ENCODE measurements at places on chromosomes 12 and 14. TPM values are rescaled to one million over a fixed set of nuclear protein-coding genes. Genes with fewer than 3 reads are reported as not detected.

DNA sequence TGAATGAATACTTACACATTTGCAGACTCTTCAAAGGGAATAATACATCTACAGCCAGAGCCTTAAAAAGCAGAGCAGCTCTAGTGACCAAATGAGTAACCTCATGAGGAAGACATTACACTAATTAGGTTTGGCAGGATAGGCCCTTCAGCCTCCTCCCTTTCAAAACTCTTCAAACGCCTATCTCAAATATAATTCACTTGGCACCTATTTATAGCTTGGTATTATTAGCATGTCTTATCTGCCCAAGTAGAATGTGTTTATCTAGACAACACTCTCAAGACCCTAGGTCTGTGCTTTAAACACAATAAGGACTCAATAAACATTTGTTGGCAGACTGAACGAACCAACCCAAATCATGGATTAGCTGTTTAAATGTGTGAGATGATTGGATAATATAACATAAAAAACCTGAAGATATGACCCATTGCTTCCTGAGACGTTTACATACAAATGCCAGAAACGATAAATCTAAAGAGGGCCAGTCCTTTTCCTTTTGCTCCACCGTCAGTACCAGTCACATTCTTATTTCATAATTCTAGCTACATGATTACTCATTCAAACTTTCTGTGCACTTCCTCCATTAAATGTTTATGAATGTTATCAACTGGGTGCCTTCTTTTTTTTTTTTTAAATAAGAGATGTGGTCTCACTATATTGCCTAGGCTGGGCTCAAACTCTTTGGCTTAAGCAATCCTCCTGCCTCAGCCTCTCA is 123.3 kb downstream of the CEP83 start:
- H3K36me3 ChIP-seq = no peaks in the 10 kb centered on the region
- H3K4me1 ChIP-seq = no peaks in the 10 kb centered on the region
- no peak overlapping the region for H3K27ac ChIP-seq
- no peaks in the 10 kb centered on the region for H3K27me3 ChIP-seq
- no peak overlapping the region for H3K4me3 ChIP-seq

DNA sequence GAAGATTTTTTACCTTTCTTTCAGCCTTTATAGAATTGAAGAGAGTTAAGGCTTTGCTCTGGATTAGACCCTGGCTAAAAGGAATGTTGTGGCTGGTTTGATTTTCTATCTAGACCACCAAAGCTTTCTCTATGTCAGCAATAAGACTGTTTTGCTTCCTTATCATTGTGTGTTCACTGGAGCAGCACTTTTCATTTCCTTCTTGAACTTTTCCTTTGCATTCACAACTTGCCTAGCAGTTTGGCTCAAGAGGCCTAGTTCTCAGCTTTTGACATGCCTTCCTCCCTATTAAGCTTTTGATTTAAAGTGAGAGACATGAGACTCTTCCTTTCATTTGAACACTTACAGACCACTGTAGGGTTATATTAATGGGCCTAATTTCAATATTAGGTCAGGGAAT is 64.1 kb upstream of the USP15 start:
- H3K36me3 ChIP-seq = no peaks in the 10 kb centered on the region
- H3K4me3 ChIP-seq = no peak overlapping the region
- H3K4me1 ChIP-seq = peaks cover 15% of the 10 kb centered on the region
- H3K27me3 ChIP-seq = no peaks in the 10 kb centered on the region

DNA sequence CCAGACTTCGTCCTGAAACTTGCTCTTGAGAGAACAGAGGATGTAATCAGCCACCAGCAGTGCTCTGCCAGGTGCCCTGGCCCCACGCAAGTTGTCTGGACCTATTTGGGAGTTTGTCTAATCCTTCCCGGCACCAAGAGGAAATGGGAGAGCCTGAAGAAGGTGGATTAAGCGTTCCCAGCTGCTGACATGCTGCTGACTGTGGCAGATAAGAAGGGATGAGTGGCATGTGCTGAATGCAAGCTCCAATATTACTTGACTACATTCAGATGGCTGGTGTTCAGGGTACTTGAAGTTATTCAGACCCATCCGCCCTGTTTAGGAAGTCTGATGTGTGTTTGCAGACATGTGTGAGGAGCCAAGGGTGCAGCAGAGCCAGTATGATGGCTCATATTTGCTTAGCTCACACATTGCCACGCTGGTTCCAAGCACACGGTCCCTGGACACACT is 440.6 kb upstream of the CCDC196 start:
- H3K27ac ChIP-seq = no peak overlapping the region
- DNase-seq = no peak
- H3K27me3 ChIP-seq = no peaks in the 10 kb centered on the region

DNA sequence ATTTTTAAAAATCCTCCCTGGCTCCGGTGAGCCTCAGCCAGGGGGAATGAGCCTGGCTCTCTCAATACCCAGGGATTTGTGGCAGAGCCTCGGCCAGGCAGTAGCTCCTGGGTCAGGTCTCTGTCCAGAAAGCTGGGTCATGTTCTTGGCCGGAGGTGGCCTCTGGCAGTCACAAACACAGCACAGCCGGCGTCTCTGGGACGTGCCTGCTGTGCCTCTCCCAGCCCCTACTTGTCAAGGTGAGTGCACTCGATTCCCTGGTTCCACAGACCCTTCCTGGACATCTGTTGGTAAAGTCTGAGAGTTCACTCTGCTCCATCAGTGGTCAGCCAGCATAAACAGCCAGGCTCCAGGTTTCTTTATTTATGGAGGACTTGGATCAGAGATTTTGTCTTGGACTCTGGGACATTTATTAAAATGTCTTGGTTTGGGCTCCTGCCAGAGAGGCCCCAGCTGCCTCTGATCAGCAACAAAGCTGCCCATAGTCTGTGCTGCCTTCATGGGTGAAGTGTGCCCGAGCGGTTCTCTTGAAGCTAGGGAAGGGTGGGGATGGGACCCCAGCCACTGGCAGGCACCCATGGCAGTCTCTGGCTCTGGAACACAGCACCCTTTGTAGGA is 56.7 kb downstream of the DGLUCY start:
- no peak for DNase-seq
- peaks cover 44% of the 10 kb centered on the region for H3K36me3 ChIP-seq
- no peaks in the 10 kb centered on the region for H3K27me3 ChIP-seq

NFE2 gene
- not detected for total RNA-seq

DNA sequence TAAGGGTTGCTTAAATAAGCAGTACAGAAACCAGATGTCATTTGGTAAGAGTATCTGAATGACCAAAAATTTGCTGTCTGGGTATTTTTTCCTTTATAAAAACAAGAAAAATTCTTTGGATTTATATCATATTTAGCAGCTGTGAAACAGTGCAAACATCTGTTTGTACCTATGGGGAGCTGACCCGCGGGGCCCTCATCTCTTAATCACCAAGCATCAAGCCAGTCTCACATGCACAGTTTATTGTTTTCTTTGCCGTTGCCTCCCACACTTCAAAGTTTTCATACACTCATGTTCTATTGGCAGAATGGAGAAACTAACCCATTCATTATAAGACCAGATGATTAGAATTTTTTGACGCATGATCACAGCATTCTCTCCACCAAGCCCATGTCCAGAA is 142.2 kb downstream of the BMP4 start:
- H3K4me3 ChIP-seq = no peak overlapping the region
- H3K4me1 ChIP-seq = no peaks in the 10 kb centered on the region
- no peaks in the 10 kb centered on the region for H3K27me3 ChIP-seq

- no peaks in the 10 kb centered on the region for H3K27me3 ChIP-seq
- H3K4me1 ChIP-seq = no peaks in the 10 kb centered on the region
- no peaks in the 10 kb centered on the region for H3K36me3 ChIP-seq
- H3K4me3 ChIP-seq = no peak overlapping the region
- no peak for DNase-seq
These were observed 159.6 kb downstream of the PLCZ1 start for GRCh38 chr12:18578191-18578590.

DNA sequence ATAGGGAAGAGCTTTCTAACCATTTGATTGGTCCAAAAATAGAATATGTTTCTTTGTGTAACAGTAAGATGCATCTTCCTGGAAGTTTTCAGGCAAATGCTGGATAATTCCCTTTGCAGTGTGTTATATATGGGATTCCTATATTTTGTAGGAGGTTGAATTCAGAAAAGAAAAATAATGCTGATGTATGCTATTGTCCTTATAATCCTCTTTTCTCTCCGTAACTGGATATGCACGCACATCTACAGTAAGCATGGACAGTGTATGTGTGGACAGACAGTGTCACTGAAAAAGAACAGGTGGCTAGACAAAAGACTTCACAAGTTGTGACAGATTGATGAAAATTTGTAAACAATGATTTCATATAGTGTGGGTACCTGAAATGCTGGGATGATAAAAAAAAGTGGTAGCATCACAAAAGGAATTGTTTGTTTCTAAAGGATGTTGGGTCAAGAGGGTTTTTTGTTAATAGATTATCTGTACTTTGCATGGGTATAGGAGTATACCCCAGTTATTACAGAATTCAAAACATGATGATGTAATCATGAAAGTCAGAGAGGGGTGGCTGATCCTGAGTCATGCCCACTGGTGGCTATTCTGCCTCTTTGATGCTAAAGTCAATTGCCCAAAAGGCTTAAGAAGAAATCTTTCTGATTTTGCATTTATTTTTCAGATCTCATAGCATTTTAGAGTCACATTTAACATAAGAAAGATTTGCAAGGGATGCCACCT is 160.7 kb upstream of the TMTC1 start:
- no peak overlapping the region for H3K27ac ChIP-seq
- no peaks in the 10 kb centered on the region for H3K27me3 ChIP-seq
- H3K4me3 ChIP-seq = no peak overlapping the region
- no peaks in the 10 kb centered on the region for H3K4me1 ChIP-seq

CLEC1A gene
- total RNA-seq = 2.2 TPM

DNA sequence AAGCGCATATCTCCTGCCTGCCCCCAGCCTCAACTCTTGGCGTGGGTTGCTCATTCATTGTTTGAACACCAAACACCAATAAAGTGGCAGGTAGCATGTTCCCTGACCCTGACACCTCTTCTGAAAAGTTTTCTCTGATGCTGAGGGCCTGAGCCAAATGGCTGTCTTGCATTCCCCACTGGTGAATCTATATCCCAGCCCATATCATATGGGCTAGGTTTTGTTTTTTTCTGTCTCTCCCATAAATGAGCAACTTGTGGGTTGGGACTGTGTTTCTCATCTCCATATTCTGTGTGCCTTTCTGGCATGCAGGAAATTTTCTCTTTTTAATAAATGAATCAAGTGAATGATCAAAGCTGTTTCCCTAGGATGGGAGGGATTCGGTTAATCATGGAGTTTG is 5.0 kb downstream of the MYO1A start:
- H3K4me3 ChIP-seq = no peak overlapping the region
- DNase-seq = no peak
- H3K27ac ChIP-seq = no peak overlapping the region
- H3K27me3 ChIP-seq = no peaks in the 10 kb centered on the region
- no peaks in the 10 kb centered on the region for H3K4me1 ChIP-seq

FOXN4 gene
- total RNA-seq = not detected

GRCh38 chr12:13701502-13701901 is 279.9 kb downstream of the GRIN2B start:
- no peaks in the 10 kb centered on the region for H3K36me3 ChIP-seq
- H3K4me1 ChIP-seq = no peaks in the 10 kb centered on the region
- H3K27ac ChIP-seq = no peak overlapping the region
- DNase-seq = no peak

DNA sequence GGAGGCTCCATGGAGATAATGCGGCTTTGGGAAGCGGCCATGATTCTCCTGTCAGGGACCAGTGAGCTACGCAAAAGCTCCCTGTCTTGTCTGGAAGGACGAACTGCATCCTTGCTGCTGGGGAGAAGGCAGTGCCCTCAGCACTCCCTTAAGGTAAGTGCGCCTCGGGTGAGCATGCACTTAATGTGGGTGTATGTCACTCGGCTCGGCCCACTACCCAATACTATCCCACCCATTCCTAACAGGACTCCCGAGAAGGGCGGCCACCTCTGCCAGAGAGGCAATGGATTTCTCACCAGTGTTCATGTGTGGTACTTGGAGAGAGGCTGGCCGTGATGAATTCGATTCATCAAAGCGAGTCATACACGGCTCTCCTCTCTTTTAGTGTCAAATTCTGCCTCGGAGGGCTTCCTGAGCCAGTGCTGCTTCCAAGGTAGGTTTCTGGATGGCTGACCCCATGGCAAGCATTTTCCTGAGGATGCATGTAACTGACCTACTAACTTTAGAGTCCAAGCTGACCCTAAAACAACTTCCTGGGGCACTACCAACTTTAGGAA is 151.7 kb upstream of the RTL1 start:
- no peaks in the 10 kb centered on the region for H3K27me3 ChIP-seq
- DNase-seq = no peak
- no peaks in the 10 kb centered on the region for H3K36me3 ChIP-seq

GRCh38 chr12:1562813-1563407 is 31.5 kb downstream of the FBXL14 start:
- no peak overlapping the region for H3K27ac ChIP-seq
- no peak overlapping the region for H3K4me3 ChIP-seq
- H3K27me3 ChIP-seq = no peaks in the 10 kb centered on the region
- no peaks in the 10 kb centered on the region for H3K4me1 ChIP-seq
- H3K36me3 ChIP-seq = no peaks in the 10 kb centered on the region
- DNase-seq = no peak

- DNase-seq = no peak
- no peaks in the 10 kb centered on the region for H3K36me3 ChIP-seq
- H3K27ac ChIP-seq = no peak overlapping the region
- H3K4me1 ChIP-seq = no peaks in the 10 kb centered on the region
These were observed 6.7 kb downstream of the RPH3A start for GRCh38 chr12:112798048-112798760.

DNA sequence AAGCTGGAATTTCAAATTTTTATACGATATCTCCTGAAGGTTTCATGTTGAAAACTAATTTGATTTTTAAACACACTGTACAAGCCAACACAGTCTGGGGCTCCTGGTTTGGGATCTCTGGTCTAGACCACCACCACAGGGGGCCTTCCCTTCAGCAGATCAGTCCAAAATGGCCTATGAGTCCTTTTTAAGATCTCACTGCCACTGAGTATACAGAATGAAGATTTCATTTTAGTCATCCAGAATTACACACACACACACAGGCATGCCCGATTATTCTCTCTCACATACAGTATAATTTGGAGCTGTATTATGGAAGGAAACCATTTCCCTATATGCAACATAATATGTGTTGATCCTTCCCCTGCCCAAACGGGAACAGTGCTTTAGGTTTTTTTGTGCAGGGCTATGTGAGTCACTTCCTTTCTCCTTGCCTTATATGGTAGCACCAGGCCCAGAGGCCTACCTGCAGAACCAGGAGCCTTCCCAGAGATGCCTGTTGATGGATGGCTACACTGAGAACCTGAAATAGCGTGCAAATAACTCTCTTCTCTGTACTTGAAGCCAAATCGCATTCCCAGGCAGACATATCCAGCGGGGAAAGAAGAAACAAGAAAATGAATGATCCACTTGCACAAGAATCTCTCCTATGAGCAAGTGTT is 28.1 kb upstream of the WNK1 start:
- H3K27me3 ChIP-seq = no peaks in the 10 kb centered on the region
- H3K4me3 ChIP-seq = no peak overlapping the region
- no peak for DNase-seq
- H3K4me1 ChIP-seq = peaks cover 13% of the 10 kb centered on the region
- no peak overlapping the region for H3K27ac ChIP-seq

GRCh38 chr14:77478796-77479195 is 19.8 kb downstream of the ISM2 start:
- no peaks in the 10 kb centered on the region for H3K36me3 ChIP-seq
- H3K27ac ChIP-seq = no peak overlapping the region
- no peak overlapping the region for H3K4me3 ChIP-seq
- no peak for DNase-seq
- no peaks in the 10 kb centered on the region for H3K4me1 ChIP-seq
- no peaks in the 10 kb centered on the region for H3K27me3 ChIP-seq

Data from vagina (tissue), 2 donors.